HS-27A (cell line): ENCODE measurements at places on chromosomes 2 and 18.

- no peak for DNase-seq
Observed at GRCh38 chr2:70475266-70475665, 78.4 kb downstream of the TGFA start.

DNA sequence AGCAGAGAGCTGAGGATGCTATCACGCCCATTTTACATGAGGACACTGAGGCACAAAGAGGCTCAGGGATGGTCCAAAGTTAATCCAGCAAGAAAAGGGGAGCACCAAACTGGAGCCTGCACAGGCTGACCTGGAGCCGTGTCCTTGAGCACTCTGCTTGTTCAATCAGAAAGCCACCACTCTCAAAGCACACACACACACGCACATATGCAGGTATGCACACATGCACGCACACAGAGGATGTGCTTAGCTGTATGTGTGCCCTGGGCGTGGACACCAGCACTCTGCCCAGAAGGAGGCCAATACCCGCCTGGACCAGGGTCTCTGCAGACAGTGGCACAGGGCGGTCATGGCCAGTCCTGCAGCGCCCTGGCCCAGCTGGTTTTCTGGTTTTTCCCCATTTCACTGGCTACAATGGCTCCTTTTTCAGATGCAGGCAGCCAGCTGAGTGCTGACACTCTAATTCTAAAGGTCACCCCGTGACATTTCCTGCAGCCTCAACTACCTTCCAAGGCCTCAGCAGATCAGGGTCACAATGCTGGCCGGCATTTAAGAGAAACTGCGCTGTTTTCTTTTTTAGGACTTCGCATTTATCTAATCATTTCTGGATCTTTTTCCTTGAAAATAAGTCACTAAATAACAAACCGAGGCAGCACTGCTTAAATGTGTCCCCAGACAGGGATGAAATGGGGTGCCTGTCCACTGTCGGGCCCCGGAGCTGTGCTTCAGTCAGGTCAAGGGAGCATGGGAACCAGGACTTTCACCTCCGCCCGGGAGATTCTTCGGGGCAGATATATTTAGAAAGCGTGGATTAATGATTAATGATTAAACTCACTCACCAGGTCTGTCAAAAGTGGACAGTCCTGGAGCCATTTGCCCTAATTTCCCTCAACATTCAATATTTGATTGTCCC, 104.5 kb downstream of the HDAC4 start:
- DNase-seq: no peak

DNA sequence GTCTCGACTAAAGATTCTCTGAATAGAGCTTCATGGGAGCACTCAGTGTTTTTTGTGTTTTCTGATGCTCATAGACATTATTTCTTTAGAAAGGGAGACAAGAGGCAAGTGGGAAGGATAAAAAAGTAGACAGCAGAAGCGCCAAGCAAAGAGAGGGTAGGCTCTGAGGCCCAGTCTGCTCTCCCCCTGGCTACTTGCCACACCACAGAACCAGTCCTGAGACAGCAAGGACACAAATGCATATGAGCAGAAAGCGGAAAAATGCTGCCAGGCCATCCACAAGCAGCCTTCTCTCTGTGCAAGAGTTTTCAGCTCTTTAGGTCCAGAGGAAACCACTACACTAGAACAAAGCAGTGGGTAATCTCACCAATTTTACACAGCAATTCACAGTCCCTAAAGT, 285.4 kb downstream of the ZNF521 start:
- no peak for DNase-seq

GRCh38 chr2:217858519-217859491, 144.0 kb downstream of the TNS1 start:
- no peak for DNase-seq

- no peak for DNase-seq
Observed at GRCh38 chr2:202545523-202545922, 89.2 kb upstream of the FAM117B start.

- DNase-seq: peak; percentile 93
Observed at GRCh38 chr2:11998218-11998617, 251.8 kb downstream of the LPIN1 start.

DNA sequence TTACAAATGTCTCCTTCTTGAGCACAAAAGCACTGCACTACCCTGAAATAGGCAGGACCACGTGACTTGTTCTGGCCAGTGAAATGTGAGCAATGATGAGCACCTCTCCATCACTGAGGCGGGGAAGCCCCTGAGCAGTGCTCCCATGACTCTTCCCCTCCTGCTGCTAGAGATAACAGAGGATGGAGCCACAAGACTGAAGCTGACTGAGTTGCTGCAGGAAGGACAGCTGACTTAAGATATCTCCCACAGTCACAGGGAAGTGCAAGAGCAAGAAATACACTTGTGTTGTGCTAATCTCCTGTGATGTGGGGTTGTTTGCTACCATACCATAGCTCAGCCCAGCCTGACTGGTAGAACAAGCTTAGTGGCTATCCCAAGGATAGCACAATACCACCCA, 38.7 kb downstream of the STK39 start:
- DNase-seq: no peak

- DNase-seq: no peak
Observed at GRCh38 chr2:153622285-153622684, 143.7 kb upstream of the RPRM start.

DNA sequence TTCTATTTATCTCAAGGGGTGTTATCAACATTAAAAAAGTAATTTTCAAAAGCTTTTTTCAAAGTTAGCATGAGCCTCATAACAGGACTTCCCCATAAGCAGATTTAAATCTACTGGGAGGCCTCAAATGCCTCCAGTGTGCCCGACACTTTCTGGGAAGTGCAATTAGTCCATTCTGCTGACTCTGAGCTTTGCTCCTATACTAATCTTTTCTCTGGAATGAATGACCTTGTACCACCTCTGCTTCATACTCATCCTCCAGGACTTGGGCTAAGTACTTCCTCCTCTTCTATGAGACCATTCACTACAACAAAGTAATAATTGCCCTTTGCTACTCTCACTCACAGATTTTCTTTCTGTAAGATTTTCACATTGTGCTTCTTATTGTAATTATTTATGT, 111.1 kb downstream of the RIT2 start:
- DNase-seq: no peak

DNA sequence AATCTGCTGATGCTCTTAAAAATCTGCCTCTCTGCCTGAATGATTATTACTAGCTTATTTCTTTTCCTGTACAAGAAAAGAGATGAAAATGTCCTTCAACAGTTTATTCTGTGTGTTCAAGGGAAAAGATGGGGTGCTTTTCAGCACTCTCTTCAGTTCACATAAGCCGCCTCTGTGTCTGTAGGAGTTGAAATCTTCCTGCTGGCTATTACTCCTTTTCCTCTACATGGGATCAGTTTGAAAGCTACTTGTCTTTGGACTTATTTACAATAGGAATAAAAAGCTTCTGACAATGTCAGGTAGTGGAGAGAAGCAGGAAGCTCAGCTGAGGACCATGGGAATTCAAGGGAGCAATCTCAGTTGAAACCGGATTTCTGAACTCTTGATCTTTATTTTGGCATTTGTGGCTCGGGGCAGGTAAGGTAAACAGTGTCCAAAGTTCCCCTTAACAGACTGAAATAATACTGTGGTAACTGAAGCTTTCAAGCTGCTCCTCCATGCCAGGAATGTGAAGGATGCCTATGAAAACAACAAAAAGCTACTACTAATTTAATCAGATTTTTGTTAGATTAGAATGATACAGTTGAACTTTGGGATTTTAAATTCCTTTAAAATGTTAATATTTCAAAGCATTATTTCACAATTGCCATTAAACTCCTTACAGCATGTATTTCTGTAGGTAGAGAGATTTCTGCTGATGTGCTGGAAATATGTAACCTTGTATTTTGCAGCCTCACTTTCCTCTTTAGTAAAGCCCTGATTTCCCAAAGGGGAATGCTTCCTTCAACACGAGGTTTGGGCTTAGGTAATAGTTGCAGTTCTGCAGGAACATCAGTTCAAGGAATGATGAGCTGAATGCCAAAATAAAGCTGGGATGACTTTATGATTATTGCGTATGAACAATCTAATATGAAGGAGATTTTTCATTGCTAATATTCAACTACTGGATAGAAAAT, 43.6 kb downstream of the MAPRE2 start:
- DNase-seq: no peak

- no peak for DNase-seq
Observed at GRCh38 chr2:173221937-173222594, 132.6 kb upstream of the CDCA7 start.

- no peak for DNase-seq
Observed at GRCh38 chr2:10817413-10817812, 4.8 kb upstream of the PDIA6 start.

GRCh38 chr2:3265981-3266924, 111.4 kb downstream of the EIPR1 start:
- DNase-seq: no peak

DNA sequence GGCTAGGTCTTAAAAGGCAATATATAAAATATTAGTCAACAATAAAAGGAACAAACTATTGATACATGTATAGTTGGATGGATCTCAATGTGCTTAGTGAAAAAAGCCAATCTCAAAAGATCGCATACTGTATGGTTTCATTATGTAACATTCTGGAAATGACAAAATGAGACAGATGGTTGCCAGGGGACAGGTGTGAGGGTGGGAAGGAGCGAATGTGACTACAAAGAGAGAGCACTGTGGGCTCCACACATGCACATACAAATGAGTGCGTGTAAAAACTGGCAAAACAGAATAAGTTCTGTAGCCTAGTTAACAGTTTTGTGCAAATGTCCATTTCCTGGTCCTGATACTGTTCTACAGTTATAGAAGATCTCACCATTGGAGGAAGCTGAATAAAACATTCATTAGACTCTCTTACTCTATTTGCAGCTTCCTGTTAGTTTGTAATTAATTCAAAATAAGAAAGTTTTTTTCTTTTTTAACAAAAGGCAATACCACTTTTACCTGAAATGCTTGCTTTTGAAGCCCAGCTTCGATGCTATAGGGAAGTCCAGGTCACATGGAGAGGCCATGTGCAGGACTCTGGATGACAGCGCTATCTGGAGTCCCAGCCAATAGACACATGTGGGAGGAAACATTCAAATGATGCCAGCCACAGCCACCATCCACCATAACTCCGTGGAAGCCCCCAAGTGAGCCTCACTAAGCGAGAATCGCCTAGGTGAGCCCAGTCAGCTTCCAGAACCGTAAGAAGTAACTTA, 21.0 kb upstream of the C2orf80 start:
- no peak for DNase-seq

DNA sequence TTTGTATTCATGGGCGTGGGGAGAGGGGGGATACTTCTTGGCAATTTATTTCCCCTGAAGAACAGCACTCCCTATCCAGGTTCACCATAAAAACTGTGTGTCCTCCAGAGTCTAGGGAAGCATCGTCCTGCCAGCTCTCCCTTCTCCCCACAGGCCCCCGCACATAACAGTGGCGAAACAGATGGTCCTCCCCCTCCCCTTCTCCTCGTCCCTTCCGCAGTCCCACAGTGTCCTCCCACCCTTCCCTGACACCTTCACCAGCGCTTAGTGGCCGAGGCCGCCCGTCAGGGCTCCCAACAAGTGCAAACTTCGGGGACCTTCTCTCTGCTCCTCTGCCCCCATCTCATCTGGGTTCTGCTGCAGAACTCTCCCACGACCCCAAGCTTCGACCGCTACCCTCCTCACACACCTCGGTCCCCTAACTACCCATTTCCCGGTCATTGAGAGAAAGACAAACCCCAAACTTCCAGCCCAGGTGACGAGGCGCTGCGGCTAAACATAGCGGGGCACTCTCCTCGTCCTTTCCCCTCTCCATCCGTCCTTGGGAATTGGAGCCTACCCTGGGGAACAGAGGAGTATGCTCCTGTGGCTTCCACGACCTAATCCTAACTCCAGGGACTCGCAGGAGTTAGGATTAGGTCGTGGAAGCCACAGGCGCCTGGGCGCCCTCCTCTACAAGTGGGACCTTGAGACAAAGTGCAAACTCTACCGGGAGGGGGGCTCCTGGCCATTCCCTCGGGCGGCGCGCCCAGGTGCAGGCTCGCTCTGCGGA, 971 bp downstream of the ZNF385B start:
- DNase-seq: no peak

GRCh38 chr2:20723543-20723942, 56.6 kb downstream of the GDF7 start:
- no peak for DNase-seq

DNA sequence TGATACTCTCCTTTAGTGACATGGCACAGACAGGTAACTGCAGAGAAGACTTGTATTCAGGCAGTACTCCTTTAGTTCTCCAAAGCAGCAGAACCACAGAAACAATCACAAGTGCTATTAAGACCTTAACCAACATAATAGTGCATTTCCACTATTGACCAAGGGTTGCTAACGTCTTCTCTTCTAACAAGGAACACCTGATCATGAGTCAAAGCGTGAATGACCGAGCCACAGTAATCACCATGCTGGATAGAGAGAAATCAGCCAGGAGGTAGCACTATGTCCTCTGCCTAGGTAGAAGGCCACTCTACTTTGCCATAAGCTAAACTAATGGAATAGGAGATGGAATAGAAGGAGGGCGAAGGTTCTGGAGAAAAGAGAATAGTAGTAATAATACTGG, 161.0 kb downstream of the ANKRD44 start:
- no peak for DNase-seq

DNA sequence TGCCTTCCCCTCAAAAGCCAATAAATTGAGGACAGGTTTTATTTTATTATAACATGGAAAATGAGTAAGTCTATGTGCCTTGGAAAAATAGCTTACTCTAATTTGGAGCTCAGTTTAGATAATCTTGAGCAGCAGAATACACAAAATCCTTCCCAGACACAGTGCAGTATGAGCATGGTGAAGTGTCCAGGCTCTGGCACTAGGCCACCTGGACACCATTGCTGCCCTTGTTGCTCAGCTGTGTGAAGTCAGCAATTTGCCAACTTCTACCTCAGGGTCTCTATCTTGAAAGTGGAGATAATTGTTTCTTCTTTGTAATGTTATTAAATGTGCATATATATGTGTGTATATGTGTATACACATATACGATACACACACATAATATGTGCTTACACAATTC, 104.9 kb upstream of the CAVIN2 start:
- no peak for DNase-seq

- DNase-seq: no peak
Observed at GRCh38 chr2:7744827-7745226, 827.6 kb downstream of the RNF144A start.

DNA sequence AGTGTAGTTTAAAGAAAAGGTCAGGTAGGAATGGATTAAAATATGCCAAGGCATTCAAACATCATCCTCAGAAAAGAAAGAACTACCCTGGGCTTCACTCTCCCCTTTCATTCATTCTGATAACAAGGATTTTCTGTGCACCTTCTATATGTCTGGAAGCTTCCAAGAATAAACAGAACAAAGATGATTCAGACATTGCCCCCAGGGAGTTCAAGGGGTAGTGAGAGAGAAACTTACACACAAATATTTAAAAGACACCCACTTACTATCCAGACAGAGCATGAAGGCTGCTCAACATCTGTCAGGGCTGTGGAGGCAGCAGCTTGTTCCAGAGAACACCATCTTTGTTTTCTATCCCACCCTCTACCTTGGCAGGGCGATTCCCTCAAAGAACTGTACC, 140.5 kb downstream of the ALK start:
- no peak for DNase-seq

GRCh38 chr2:168424112-168424951, 31.7 kb upstream of the CERS6 start:
- no peak for DNase-seq
